ENCODE measurements at places on chromosomes 16 and 17. TPM values are rescaled to one million over a fixed set of nuclear protein-coding genes. Genes with fewer than 3 reads are reported as not detected.

GRCh38 chr17:80510132-80510531, 33.7 kb upstream of the NPTX1 start:
- no peak for DNase-seq

Gene NPIPA8
- not detected for total RNA-seq

- DNase-seq = no peak
Measured at GRCh38 chr17:30590081-30590733, 113.0 kb downstream of the GOSR1 start.

- DNase-seq = no peak
Measured at GRCh38 chr16:31202414-31203375, at the start of gene PYCARD. Gene PYCARD, minus strand, starts transcription at chr16:31202760. Its CDS starts 70 bp downstream, at chr16:31202690.

Gene RDM1
- 0.26 TPM for total RNA-seq

DNA sequence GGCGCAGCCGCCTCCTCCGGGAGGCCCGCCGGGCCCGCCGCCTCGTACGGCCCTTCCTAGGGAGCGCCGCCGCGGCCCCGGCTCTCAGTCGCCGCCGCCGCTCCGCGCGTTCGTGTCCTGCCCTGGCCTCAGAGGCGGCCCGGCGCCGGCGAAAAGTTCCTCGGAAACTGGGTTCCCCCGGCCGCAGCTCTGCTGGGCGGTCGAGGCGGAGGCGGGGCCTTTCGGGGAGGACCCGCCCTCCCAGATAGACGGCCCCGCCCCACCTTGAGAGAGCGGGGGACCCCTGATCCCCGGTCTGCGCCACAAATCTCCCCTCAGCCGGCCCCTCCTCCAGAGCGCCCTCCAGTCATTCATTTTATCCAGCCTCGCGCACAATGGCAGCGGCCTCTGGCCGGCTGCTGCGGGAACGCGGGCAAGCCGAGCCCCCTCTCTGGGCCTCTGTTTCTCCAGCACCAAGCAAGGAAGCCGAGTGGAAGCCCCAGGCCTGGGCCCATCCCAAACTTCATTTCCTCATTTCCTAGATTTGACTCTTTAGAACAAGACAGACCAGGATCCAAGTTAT, at the start of gene SREBF1:
Gene SREBF1, minus strand, starts transcription at position 169 of the 562 bp plus-strand sequence. CDS start 169 bp downstream, outside the sequence.
- no peak for DNase-seq
